ENCODE measurements at places on chromosomes 5 and 9.

DNA sequence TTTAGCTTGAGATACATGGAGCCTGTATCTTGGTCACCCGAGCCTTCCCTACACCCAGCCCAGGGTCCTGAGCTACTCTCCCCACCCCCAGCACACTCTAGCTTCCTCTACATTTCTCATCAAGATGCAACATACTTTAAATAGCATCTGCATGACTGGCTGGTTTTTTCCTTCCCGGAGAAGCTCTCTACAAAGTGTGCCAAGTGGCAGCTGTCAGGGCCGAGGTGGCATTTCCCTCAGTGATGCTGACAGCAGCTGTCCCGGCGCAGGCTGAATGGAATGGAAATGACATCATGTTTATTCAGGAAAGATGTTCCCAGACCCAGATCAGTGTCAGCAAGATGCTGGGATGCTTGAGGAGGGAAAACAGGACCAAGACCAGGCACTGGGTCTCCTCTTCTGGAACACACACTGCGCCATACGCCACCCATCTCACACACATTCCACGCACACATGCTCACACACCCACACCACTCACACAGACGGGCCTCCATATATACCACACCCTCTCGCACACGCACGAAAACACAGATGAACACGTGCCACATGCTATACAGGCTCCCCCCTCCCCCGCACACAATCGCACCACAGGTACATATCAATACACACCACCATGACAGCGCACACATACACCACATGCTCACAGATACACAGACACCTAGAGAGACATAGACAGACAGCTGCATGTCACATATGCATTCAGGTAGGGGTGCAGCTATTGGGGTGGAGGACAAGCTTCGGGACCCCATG lies 67.8 kb downstream of the LHX2 start:
- DNase-seq, result no peak

DNA sequence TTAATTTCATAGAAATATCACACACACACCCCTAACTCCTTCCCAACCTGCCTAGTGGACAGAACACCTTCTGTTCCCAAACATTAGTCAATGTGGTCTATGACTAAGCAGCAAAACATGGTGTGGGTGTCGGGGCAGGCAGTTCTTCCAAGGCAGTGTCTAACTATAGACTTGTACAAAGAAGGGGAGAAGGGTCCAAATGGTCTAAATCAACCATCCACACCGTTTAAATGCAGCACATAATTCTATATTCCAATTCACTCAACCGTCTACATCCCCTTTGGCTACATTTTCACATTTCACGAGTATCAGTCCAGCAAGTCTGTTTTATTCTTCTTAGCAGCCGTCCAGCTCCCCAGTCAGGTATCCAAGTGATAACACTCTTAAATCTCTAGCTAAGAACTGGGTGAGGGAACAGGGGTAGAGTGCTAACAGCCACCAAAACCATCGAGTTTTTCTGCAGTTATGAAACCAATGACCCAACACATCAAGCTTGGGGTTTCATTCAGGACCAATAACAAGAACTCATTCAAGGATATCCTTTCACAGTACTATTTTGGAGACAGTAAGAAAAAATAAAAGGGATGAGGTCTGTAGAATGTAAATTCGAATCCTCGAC lies 3.3 kb downstream of the ZNF608 start:
- DNase-seq, result no peak

GRCh38 chr9:14670718-14671117 lies 22.5 kb downstream of the ZDHHC21 start:
- DNase-seq, result no peak

DNA sequence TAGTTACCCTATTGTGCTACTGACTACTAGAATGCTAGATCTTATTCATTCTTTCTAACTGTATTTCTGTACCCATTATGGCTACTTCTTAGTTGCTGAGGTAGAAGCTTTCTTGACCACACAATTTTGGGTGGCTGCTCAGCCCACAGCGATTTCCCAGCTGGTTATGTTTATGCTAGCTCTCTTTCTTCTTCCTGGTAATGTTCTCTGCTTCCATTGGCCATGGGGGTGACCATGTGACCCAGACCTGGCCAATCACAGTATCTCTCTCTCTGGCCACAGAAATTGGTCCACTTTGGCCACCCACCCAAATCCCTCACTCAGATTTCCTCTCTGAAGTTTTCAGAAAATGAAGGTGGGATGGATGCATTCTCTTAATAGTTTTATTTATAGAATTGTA lies 427.9 kb upstream of the CLINT1 start:
- DNase-seq, result no peak

- no peak for DNase-seq
Measured at GRCh38 chr9:128168731-128169308, 8.8 kb downstream of the BBLN start.

DNA sequence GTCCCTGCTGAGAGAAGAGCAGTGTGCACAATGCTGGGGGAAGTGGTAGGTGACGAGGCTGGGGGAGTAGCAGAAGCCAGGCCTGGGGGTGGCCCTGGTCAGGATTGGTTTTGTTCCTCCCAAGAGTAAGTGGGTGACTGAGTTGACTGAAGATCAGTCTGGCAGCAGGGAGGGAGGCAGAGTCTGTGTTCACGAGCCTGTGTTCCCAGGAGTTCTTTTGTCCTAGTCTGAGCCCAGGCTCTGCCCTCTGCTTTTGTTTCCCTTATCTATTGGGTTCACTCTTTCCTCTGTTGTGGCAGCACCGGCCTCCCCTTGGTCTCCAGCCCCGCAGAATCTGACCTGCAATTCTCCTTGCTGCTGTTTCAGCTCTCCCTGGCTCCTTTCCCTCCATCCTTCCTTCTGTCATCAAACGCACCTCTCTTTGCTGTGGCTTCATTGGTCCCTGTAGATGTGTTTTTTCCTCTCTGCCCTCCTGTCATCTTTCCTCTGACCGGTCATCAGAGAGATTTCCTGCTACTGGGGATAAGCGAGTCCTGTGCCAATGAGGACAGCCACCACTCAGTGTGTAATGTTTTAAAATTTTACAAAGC lies 607.4 kb downstream of the KIF4B start:
- no peak for DNase-seq

DNA sequence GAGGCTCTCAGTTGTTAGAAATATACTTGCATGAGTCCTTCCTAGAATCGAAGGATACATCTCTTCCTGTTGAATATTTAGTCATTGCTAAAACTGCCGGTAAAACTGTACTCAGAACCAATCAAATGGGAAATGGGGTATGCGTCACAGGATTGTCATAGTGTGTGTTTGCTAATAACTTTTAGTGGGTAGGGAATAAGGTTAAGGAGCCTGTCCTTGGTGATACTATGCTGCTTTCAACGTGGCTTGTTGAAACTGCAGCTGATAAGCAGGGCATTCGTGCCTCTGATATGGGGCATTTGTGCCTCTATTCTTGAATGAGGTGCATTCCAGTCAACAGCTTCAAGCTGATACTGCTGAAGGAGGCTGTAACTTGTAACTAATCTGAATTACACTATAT lies 26.6 kb downstream of the HABP4 start:
- no peak for DNase-seq

GRCh38 chr9:125861405-125862058 lies 114.4 kb downstream of the PBX3 start:
- no peak for DNase-seq

DNA sequence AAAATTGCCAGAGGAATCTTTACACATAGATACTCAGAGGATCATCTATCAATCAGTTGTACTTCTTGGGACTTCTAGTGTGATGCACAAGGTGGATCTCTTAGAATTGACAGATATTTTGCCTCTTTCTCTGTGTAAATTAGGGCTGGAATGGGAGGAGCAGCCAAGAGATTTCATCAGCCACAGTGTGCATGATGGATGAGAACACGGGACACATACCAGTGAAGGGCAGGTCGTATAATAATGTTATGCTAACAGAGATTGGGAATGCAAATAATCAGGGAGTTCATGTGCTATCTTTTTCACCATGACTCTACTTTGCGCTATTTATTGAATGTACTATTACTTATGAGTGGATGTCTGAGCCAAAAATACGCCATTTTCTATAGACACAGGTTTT lies 43.3 kb upstream of the ISOC1 start:
- no peak for DNase-seq

- DNase-seq, result no peak
Measured at GRCh38 chr5:162434281-162434680, 366.7 kb downstream of the GABRG2 start.

DNA sequence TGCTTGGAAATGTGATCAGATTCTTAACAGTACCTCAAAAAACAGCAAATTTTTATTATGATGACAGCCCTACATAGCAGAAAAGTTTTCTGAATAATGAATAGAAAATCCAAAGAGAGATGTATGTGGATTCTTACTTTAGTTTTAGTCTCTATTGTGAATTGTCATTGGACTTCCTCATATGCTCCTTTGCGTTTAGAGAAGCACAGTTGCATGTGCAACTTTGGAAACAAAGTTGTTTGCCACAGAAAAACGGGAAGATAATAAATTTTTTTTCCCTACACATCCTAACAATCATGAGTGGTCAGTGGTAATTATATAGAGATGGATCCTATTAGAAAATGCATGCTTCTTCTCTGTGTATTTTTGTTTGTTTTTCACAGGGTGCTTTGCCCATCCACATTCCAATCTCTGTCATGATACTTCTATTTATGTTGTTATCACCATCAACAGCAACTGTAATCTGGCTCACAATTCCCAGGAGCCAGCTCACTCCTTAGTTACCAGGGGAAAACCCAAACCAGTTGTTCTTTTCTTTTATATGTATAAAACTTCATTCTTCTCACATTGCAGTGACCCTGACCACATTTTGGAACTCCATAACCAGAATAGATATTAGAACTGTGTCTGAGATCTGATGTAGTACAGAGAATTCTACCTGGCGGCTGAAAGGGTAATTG lies 118.7 kb downstream of the NDUFS4 start:
- DNase-seq, result no peak

DNA sequence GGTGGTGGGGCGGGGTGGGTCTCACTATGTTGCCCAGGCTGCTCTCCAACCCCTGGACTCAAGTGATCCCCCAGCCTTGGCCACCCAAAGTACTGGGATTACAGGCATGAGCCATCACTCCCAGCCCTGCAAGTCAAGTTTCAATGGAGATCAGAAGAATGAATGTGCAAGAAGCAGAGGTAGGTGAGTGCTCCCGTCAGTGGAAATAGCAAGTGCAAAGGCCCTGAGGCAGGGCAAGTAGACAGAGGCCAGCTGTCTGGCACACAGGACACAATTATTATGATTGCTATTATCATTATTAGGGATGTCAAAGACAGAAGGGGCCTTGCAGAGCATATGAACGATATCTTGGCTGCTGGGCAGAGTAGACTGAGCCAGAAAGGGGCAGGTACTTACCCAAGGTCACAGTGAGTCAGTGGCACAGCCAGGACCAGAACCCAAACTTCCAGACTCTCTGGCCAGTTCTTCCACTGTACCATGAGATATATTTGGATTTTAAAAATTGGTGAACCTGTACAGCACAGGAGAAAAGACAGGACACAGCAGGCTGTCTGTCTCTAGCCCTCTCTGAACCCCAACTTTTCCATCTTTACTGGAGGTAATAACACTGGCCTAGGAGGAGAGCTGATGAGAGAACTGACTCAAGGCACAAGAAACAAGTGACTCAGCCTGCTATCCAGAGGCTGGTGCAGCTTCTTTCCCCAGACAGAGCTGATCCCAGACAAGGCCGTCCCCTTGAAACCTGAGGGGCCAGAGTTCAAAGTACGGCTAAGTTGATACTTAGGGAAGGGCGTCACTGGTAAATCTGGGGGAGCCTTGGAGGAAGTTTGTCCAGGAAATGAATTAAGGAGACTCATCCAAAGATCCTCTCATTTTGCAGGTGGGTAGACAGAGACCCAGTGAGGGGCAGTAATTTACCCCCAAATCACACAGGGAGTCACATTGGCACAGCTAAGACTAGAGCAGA lies 1.4 kb downstream of the HDHD3 start:
- DNase-seq, result no peak

DNA sequence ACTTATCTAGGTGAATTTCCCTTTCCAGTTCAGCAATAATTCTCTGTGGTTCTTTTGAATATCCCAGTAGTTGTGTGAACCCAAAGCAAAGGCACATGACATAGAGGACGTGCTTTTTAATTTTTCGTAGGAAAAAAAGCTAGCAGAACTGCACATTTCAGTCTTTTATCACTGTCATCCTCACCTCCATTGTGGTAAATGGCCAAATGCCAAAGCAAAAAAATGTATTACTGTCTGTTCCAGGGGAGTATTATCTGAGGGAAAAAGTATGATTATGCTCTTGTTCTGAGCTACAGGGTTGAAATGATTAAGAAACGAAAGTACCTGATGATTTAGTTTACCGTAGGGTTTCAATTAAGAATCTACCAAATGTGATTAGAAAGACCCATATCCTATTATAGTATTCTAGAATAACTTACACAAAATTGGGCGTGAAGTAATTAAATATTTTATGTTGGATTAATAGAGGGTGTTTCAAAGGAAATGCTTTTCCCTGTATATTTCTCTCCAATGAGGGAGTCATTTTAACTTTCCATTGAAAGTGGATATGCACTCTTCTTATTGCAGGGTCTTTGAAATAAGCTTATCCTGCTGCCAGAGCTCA lies 62.7 kb downstream of the CAVIN4 start:
- no peak for DNase-seq

GRCh38 chr9:125758986-125759763 lies 12.0 kb downstream of the PBX3 start:
- DNase-seq, result no peak

GRCh38 chr9:16221366-16221765 lies 649.1 kb downstream of the BNC2 start:
- DNase-seq, result no peak

DNA sequence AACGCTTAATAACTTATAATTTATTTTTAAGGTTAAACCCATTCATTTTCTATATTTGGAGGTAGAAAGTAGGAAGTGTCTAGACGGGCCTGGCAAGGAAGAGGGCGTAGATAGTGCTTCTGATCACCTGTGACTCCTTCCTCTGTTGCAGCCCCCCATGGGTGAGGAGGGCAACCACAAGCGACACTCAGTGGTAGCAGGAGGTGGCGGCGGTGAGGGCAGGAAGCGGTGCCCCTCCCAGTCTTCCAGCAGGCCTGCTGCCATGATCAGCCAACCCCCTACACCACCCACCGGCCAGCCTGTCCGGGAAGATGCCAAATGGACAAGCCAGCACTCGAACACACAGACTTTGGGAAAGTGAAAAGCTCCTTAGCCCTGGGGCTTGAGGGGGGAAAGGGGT lies 36.7 kb downstream of the FAXDC2 start:
- peak; percentile 7 for DNase-seq

DNA sequence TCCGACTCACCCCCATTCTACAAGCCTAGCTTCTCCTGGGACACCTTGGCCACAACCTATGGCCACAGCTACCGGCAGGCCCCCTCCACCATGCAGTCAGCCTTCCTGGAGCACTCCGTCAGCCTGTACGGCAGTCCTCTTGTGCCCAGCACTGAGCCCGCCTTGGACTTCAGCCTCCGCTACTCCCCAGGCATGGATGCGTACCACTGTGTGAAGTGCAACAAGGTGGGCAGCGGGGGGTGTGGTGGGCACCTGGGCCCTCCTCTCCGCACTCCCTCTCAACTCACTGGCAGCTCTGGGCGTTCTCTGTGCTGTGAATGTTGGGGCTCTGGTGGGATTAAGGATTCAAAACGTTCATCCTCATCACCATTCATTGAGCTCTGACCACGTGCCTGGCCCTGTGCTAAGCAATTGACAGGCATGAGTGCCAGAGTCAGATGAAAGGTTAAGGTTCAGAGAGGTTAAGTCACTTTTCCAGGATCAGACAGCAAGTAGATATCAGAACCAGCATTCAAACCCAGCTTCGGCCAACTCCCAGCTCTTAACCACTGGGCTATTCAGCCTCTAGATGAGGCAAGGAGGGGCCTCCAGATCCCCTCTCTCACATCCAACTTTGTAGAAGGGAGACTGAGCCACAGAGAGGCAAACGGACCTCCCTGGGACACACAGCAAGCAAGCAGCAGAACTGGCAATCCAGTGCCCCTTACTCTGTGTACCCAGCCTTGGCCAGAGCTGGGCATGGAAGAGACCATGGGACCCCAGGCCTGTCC lies 9.9 kb downstream of the GFI1B start:
- DNase-seq, result no peak

Data from activated T-helper 1 cell treated with Interleukin-2 at 50 U/mL for 16 hours (primary cell).